ENCODE measurements at places on chromosomes 13 and 19.
A peak's percentile ranks its signal among the peaks of the same experiment; 100 is the strongest.

- DNase-seq = no peak
These were observed 48.6 kb upstream of the TCF3 start for GRCh38 chr19:1700733-1701663.

DNA sequence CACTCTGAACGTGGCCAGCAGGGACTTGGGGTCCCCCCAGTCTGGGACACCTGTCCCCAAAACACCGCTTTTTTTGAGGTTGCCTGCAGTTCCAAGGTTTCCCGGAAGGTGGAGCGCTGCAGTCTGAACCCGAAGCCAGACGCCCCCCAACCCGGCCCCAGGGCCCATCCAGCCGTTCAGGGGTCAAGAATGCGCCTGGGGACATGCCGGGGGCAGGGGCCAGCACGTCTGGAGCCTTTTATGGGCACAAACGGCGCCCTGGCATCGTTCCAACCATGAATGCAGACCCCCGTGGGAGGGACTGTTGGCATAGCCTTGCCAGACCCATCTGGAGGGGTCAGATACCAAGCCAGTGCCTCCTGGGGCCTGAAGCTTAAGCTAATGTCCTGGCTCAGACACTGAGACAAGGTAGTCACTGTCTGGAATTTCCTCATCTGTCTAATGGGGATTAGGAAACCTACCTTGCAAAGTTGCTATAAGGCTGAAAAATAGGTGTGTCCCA is 6.9 kb downstream of the S1PR5 start:
- DNase-seq = peak; percentile 18

DNA sequence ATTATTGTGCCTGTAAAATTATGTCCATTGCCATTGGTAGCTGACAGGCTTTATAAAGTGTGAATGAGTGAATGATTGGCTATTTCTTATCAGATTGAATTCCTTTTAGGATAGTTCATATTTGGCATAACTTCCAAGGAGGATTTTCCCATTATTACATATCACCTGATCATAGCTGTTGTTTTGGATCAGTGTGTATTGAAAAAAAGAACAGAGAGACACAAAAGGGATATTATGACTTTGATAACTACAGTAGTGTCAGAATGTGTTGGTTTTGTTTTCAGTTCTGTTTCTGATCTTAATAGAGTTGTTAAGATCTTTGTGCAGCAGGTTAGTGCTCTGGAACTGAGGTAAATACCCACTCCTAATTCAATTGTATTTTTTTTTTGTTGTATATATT is 103.8 kb downstream of the LRCH1 start:
- no peak for DNase-seq

GRCh38 chr13:36903925-36904595 is 16.0 kb downstream of the SMAD9 start:
- DNase-seq = no peak

DNA sequence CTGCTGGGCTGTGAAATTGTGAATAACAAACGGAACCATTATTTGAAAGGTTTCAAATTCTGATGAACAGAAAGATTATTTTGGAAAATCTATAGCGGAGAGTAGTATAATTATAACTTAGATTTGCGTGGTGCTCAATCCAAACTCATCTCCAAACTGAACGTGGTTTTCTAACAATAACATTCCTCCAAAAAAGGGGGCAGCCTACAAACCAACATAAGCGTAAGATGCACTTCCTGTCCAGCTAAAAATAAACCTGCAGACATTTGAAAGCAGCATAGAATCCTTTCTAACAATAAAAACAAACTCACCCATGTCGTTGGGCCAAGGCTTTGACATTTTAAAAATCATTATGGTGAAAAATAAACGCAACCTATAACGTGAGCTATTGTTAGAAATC is 178.4 kb downstream of the COL4A1 start:
- DNase-seq = no peak

DNA sequence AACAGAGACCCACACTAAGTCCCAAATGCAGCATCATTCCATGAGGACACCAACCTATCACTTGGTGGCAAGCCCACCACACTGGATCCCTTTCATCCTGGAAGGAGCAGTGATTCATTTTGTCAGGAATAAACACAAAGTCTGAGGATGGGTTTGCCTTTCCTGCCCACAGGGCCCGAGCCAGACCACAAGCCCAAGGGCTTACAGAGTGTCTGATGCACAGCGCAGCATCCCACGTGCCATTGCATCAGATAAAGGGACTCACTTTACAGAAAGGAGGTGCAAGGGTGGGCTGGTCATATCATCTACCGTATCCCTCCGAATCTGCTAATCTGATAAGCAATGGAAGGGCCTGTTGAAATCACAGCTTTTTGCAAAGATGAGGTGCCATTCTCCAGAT is 12.2 kb upstream of the KCTD15 start:
- DNase-seq = no peak

DNA sequence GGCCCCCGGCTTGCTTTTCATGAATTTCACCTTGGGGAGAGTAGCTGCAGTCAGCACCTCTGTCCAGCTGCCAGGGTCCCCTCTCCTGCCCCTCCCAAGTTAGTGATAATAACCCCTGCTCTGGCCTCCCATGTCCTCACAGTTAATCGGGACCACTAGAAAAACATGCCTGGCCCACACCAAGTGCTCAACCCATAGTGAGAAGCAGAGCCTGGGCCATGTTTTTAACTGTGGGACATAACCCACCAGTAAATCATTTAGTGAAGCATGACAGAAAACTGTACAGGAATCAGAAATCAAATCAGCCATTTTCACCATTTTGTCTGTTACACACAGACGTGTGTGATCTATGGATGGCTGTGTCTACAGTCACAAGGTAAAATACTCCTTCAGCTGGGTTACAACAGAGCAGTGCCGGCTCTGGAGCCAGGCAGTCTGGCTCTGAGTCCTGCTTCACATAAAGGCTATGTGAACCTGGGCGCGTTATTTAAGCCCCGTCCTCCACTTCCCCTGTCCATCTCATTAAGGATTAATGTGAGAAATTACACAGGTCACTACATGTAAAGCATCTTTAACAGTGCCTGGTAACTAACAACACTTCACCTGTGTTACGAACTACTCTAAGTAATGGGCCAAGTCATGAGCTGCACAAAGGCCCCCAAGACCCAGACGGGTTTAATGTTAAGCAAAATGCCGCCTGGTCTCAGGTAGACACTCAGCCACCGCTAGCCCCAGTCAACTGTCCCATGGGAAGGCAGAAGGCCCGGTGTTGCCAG is 7.6 kb upstream of the ECH1 start:
- peak; percentile 13 for DNase-seq

DNA sequence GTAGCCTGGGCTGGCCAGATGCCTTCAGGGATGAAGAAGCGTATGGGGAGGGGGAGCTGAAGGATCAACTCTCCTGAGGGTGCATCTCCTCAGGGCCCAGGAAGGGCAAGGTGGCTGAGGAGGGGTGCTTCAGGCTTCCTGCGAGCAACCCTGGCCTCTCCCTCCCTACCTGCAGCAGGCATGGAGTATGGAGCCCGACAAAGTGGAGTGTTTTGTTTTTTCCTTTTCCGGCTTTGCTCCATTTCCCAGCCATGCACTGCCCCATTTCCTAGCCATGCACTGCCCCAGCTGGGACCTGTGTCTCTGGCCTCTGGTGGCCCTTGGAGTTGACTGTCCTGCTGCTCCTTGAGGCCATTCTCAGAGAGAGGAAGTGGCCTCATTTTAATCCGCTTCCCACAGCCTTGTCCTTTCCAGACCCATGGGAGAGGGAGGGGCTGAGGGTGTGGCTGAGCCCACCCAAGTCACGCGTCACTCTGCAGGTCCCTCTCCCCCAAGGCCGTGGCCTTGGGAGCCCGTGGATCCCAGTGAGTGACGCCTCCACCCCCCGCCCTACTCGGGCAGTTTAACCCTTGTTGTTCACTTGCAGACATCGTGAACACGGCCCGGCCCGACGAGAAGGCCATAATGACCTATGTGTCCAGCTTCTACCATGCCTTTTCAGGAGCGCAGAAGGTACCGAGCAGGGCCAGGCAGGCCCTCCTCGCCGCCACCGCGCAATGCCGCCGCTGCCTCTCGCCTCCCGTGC is 34.4 kb downstream of the CAPN12 start:
- DNase-seq = peak; percentile 45

DNA sequence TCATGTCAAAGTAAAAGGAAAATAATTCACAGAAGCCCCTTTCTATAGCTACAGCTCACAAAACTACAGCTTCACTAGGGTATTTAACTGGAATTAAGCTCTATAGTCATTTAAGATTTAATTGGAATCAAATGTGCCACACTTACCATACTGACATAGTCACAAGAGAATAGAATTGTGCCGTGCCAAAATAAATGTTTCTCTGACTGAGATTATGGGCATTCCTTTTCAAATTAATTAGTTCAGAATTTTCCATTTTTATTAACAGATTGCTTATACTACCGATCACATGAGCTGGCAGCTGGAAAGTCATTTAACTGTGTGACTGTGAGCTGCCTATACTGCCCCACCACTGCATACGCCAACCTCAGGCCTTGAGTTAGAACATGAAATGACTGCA is 108.4 kb downstream of the LHFPL6 start:
- no peak for DNase-seq

GRCh38 chr13:30526612-30527495 is 61.1 kb upstream of the HMGB1 start:
- peak; percentile 15 for DNase-seq

DNA sequence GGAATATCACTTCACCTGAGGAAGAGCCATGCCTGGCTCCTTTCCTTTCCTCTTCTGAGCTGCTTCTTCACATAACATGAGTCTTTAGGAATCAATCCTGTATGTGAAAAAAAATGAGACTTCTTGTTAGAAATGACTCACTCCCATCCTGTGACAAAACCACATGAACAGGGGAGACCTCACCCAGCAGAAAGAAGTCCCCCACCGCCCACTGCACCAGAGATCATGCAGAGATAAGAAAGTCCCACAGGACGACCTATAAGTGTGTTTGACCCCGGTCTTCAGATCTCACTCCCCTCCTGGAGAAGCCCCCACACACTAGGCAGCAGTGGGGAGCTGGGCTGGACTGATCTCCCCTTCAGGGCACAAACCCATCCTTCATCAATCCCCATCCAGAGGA is 7.8 kb downstream of the ZNF600 start:
- no peak for DNase-seq

DNA sequence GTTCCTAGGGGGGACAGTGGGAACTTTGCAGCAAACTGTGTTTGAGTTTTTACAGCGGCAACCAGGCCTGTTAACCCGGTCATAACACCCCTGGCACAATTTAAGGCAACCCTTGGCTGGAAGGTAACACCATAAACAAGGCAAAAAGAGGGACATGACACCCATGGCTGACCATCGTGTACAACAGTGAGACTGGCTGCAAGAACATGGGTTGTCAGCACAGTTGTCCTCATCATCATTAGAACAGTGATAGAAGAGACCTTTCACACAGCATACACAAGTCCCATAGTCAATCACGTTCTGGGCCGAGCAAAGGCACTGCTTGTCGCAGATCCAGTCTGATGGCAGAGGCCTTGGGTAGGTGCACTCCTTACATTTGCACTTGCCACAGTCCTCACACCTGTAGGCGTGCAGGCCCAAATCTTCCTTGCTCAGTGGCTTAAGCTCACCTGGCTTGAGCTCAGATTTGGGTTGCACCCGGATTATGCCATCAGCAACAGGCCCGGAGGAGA is 4.1 kb downstream of the SPRY2 start:
- DNase-seq = no peak

DNA sequence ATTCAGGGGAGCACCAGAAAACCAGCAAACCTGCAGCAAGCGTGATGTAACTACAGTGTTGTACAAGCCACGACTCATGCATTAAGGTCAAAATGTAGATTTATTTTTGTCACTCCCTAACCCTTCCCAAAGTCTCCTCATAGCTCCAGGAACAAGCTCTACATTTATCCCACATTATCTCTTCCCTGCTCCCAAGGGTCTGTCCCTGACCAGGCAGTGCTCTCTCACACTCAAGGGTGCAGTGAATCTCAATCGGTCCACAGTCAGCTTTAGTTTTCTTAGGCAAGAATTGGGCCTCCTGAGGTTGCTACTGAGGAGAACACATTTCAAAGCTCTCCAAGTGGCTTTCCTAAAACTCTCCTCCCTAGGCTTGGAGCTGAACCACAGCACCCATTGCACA is 219.4 kb downstream of the NHLRC3 start:
- DNase-seq = peak; percentile 43

GRCh38 chr19:50649433-50650391 is at the start of gene C19orf81:
TSS of gene C19orf81 (plus strand) at chr19:50649445. CDS start at chr19:50649445, 0 bp downstream.
- no peak for DNase-seq

DNA sequence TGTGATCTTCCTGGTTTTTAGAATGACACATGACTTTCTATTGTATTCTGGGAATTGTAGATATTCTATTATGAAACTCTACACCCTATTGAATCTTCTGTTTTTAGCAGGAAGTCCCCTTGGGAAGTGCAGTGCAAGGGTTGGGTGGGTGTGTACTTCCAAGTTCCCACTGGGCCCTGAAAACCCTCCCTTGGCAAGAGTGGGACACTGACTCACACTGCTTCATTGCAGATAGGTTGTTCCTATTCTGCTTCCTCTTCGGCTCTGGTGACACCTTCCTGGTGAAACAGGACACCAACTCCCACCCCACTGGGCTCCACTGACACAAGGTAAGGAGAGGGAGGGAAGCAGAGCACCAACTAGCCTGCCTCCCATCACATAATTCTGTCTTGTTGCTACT is 121.8 kb downstream of the KCTD12 start:
- DNase-seq = peak; percentile 81

DNA sequence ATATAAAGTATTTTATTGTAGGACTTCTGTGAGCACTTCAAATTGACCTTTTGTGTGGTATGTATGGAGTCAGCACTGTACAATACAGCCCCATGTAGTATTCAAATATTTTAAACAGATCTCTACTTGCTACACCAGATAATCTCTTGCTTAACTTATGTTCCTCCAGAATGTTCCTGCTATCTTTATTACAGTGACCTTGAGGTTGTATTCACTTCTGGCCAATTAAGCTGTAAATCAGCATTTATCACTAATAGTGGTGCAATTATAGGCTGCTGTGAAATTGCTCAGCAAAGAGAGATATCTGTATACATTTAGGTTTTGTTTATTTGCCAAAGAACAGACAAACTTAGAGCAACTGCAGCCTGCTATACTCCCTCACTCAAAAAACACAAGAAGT is 1218.6 kb downstream of the PCDH17 start:
- no peak for DNase-seq

DNA sequence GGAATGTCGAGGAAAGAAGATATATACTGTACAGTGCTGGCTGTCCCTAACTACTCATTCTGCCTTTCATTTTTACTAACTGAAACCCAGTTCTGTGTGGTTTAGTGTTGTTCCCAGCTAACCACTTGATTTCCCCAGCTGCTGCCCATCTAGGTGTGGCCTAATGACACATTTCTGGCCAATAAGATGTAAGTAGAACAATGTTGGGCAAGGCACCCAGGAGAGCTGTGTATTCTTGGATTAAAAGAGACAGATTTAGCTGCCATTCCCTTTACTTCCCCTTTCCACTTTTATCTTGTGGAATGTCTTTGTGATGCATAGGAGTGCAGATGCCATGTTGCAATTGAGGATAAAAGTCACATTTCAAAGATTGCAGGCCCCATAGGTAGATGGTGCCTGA is 28.3 kb upstream of the PCDH9 start:
- DNase-seq = no peak

GRCh38 chr19:30719189-30719998 is 347.2 kb downstream of the ZNF536 start:
- DNase-seq = peak; percentile 72

Data from right cardiac atrium (tissue), 5 donors.